WTC11 (cell line): ENCODE measurements at places on chromosomes 2 and 18. TPM values are rescaled to one million over a fixed set of nuclear protein-coding genes. Genes with fewer than 3 reads are reported as not detected.

KCNIP3 gene
- 2.1 to 3.3 TPM (median 3.1 TPM) in 3 replicates for total RNA-seq

GTF2A1L gene
- total RNA-seq = not detected in 3 replicates

SLC9A4 gene
- 0.09 to 0.11 TPM in 2 of 3 replicates, not detected in the other for total RNA-seq

PDE11A gene
- 0.13 to 0.53 TPM (median 0.53 TPM) in 3 replicates for total RNA-seq

TMEM163 gene
- 0.94 to 1.6 TPM (median 1.2 TPM) in 3 replicates for total RNA-seq

RPRD1A gene
- total RNA-seq = 104 to 115 TPM (median 107 TPM) in 3 replicates

AQP12A gene
- total RNA-seq = not detected in 3 replicates
